AG08396 (cell line): ENCODE measurements at places on chromosomes 2 and 18.

- no peak for DNase-seq
Observed at GRCh38 chr2:54638774-54639187, 84.7 kb upstream of the EML6 start.

- DNase-seq = no peak
Observed at GRCh38 chr2:72204786-72205503, 57.3 kb upstream of the CYP26B1 start.

DNA sequence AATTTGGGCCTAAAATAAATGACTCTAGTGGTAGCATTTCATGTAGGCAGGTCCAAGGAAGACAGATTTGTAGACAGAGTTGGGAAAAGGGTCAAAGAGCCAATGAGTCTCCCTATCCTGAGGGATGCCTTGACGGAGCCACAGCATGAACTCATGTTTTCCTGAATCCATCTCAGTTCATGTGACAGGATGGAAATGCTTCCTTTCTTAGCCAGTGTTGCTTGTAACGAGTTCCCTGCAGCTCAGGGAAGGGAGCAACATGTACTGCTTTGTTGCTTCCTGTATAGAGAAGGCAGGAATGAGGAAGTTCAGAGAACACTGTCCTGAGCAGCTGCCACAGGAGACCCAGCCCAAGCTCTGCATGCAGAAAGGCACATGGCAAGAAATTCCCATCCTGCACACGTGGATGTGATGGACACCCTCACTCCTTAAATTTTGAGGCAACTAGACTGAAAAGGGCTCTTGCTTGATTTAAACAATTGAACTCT lies 27.9 kb downstream of the TMEM17 start:
- DNase-seq = no peak

- DNase-seq = no peak
Observed at GRCh38 chr2:233108611-233109490, 48.7 kb downstream of the INPP5D start.

- no peak for DNase-seq
Observed at GRCh38 chr18:23617412-23618014, 31.2 kb upstream of the NPC1 start.

- DNase-seq = no peak
Observed at GRCh38 chr2:7604456-7604855, 687.2 kb downstream of the RNF144A start.

DNA sequence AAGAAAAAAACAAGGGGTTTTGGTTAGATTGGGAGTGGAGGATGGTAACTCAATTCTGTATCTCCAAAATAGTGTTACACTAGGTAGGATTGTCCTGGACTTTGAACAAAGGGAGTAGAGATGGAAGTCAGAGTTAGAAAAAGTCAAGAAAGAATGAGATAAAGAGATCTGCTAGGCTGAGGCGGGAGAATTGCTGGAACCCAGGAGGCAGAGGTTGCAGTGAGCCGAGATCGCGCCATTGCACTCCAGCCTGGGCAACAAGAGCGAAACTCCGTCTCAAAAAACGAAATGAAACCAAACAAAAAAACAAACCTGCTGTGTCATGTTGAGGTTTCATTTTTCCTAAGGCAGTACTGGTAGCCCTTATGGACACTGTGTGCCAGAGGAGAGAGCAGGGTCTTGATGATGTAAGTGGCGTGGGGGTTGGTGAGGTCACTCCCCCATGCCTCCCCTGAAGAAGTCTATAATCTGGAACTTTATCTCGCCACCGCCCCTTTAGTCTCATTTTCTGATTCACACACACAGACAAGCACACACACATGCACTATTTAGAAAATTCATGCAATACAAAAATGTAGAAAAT lies 10.5 kb downstream of the DRC1 start:
- DNase-seq = no peak

- no peak for DNase-seq
Observed at GRCh38 chr2:133579274-133579673, 11.0 kb upstream of the NCKAP5 start.

- DNase-seq = no peak
Observed at GRCh38 chr2:235132651-235133050, 180.8 kb downstream of the SH3BP4 start.
